ENCODE measurements at places on chromosomes 12 and 14. TPM values are rescaled to one million over a fixed set of nuclear protein-coding genes. Genes with fewer than 3 reads are reported as not detected.

Gene TMEM260
- 17.9 TPM for total RNA-seq

Gene GLS2
- not detected for total RNA-seq

Gene POTEM
- total RNA-seq: not detected

Gene FZD10
- total RNA-seq: not detected

Gene TGFB3
- total RNA-seq: 15.8 TPM

Gene MAP1LC3B2
- total RNA-seq: 2.0 TPM

Gene MBIP
- total RNA-seq: 10.9 TPM

Gene P2RX7
- 2.8 TPM for total RNA-seq

Gene BEGAIN
- 0.14 TPM for total RNA-seq

Gene FAM90A1
- 0.14 TPM for total RNA-seq

All from placental pericyte (primary cell).